ENCODE measurements at places on chromosomes 1 and 21.

- no peak for DNase-seq
These were observed 821 bp downstream of the PHC2 start for GRCh38 chr1:33429856-33430691.

GRCh38 chr1:100710906-100711682, 8.4 kb upstream of the VCAM1 start:
- no peak for DNase-seq

DNA sequence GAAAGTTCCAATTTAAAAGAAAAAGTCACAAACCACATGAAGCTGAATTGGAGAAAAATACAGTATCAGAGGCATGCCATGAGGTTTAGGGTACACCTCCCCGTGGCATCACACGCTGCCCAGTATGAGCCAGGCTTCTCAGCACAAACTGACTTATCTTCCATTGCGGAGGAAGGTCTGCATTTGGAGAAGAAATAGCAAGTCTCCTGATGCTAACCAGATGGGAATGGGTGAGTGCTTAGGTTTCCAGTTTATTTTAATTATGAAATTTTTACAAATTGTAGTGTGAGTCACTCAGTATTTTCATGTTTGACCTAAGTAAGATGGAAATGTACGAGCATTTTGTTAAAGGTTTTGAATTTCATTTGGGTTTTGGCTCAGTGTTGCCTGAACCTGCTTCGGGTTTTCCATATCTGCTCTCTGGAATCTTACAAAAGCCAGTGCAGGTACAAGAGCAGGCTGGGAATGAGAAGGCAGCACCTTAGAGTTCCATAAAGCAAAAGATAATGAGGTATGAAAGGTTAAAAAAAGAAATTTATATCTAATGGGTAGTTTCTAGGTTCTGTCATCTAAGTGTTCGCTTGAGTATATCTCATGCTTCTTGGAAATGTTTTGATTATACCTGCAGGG, 213.9 kb downstream of the PATJ start:
- DNase-seq, result no peak

GRCh38 chr1:1373051-1373814, 1.8 kb downstream of the AURKAIP1 start:
- no peak for DNase-seq
